ENCODE measurements at places on chromosomes 2 and 18.

DNA sequence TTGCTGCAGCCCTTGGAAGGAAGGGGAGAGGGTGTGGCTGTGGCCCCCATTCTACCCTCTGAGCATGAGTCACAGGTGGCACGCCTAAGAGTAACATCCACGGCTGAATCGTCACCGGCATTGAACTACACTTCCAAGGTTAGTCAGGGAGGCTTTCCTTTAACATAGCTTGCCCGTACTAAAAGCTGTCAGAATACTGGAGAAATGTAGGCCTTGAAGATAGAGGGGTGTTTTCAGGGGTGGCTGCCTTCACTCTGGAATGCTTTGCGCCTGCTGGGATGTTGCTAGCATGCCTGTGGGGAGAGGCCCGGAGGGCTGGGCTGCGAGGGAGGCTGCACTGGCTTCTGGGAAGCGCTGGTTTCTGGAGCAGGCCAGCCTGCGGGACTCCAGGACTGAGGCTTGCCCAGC is 333.7 kb downstream of the AGAP1 start:
- DNase-seq: peak; percentile 83

DNA sequence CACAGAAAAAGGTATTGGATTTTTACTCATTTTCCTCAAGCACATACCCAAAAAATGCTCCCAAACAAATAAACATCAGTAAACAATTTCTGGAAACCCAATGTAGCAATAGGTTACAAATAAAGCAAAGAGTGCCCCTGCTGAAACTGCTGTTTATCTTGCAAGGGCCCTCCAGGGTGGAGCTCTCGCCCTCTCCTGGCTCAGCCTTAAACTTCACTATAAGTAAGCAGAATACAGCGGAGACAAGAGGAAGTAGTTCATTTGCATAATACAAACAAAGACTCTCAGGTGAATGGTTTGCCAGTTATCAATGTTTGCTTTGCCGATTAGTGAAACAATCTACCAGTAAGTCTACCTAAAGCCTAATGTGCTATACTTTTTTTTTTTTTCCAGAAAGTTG is 437.6 kb downstream of the DLGAP1 start:
- DNase-seq: peak; percentile 8

DNA sequence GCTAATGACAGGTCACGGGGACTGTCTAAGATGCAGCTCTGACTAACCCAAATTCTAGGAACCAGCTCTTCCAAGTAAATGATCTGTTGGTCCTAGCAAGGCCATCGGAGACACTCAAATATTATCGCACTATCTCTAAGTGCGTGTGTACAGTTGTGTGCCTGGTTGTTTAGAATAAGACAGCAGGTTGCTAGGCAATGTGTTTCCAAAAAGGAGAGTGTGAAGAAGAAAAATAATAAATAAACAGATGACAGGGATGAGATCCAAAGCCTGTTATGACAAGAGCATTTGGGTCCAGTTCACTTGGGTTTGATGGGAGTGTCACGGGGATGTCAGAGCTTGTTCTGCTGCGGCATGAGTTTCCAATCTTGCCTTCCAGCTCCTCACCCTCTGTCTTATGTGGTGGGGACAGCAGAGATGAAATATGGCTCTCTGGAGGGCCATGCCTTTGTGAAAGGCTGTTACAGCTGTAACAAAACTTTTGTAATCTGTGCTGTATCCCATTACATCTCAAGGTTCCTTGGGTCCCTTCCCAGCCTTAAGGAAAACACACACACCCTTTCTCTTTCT is 127.5 kb upstream of the TNP1 start:
- DNase-seq: no peak

GRCh38 chr2:34104601-34105000 is 505.5 kb upstream of the FAM98A start:
- DNase-seq: peak; percentile 54

DNA sequence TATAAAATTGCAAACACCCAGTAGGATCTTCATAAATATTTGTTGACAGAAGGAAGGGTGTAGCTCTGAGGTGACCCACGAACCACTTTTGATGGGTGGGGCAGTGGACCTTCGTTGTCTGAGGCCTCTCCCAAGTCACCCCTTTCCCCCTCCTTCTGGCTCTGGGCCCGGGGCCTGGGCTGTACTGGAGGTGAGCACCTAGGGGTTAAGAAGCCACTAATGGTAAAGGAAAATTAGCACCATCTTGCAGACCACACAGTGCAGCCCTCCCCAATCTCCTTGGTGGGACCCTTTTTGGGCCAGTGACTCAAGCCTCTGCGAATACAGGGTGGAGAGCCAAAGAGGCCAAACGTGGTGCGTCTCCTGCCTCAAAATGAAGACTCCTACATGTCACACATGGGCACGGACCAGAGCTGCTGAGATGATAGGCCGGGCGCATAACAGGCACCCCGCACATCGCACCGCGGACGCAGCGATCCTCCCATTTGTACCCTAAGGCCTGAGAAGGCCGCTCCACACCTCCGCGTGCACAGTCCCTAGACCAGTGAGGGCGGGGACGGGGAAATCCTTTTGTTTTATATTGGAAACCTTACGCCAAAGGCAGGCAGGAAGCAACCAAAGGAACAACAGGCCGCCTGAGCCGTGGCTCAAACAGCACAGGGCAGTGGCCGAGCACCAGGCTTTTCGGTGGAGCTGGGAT is 31.9 kb upstream of the ATP6V1B1 start:
- DNase-seq: no peak

- DNase-seq: no peak
Measured at GRCh38 chr2:69165091-69165880, 152.3 kb downstream of the ANTXR1 start.

GRCh38 chr2:52395912-52396311 is 1364.0 kb upstream of the NRXN1 start:
- DNase-seq: no peak

- DNase-seq: peak; percentile 27
Measured at GRCh38 chr2:36697424-36698066, 1.0 kb downstream of the VIT start.

DNA sequence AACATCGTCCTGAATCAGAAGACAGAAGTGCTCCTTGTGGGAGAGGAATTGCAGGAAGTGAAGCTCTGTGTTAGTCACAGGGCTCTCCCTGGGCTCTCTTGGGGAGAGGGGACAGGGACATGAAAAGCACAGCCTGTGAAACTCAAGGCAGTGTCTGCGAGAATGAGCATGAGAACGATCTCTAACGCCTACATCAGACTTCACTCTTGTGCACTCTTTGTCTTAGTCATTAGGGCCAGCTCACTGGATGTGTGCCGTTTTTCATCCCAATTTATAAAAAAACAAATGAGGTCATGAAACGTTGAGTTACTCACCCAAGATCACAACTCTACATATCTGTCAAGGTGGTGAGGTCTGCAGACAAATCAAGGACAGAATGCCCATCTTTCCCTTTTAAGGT is 27.0 kb upstream of the TWIST2 start:
- DNase-seq: no peak

GRCh38 chr18:47847635-47848034 is 82.8 kb downstream of the SMAD2 start:
- DNase-seq: no peak

DNA sequence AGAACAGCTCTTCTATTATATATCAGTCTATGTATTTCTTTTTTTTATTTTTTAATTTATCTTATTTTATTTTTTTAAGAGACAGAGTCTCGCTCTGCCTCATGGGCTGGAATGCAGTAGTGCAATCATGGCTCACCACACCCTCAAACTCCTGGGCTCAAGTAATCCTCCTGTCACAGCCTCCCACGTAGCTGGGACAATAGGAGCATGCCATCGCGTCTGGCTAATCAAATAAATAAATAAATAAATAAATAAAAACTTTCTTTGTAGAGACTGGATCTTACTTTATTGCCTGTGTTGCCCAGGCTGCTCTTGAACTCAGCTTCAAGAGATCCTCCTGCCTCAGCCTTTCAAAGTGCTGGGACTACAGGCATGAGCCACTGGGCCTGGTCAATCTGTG is 117.0 kb downstream of the RBMS1 start:
- peak; percentile 61 for DNase-seq

DNA sequence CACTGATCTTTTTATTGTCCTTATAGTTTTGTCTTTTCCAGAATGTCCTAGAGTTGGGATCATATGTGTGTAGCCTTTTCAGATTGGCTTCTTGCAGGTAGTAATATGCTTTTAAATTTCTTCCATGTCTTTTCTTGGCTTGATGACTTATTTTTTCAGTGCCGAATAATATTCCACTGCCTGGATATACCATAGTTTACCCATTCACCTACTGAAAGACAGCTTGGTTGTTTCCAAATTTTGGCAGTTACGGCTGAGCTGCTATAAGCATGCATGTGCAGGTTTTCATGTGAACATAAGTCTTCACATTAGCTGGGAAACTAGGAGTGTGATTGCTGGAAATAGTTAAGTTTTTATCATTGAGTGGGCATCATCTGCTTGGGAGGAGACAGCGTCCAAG is 73.7 kb downstream of the RNF144A start:
- DNase-seq: no peak
